Activated T-helper 1 cell treated with anti-CD3 and anti-CD28 coated beads, Interleukin-12 subunit alpha, Interleukin-12 subunit beta, Interleukin-2, Interleukin-4 antibody, amounts not matched to agents 30 ng/mL and 10 ng/mL and 1 ng/mL, durations not matched to agents 14 hours and 24 hours and 36 hours (primary cell): ENCODE measurements at places on chromosomes 1 and 21.

DNA sequence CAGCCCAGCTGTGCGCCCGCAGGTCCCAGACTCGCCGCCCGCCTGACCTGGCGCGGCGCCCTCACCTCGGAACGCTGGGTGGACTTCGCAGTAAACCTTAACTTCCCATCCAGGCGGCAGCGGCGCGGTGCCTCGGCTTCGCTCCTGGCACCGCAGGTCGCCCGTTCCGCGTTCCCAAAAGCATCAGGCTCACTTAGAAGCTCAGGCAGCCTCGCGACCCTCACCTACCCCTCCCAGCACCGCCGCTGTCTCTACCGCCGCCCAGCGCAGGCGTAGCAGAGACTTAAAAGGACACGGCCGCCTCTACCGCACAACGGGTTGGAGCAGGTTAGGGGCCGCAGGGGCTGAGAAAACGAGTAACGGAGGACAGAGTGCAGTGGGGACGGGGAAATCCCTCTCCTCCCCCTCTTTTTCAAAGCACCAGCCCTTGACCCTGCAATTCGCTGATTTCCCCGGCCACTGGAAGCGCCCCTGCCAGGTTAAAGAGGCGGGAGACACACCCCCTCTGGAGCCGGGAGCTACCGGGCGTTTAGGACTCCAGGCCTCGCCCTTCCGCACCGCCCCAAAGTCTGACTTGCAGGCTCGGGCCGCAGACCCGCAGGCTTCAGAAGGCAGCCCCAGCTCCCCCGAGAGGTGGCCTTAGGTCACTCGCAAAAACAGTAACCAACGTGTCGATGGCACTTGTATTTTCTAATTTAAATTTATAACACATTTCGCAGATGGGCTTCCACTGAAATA lies 328.5 kb downstream of the FAM72C start:
- no peaks in the 10 kb centered on the region for H3K4me1 ChIP-seq
- no peak overlapping the region for H3K27ac ChIP-seq
- H3K27me3 ChIP-seq = peaks cover 23% of the 10 kb centered on the region
- DNase-seq = no peak

- H3K27me3 ChIP-seq = no peaks in the 10 kb centered on the region
- H3K36me3 ChIP-seq = peaks cover 20% of the 10 kb centered on the region
- H3K4me1 ChIP-seq = no peaks in the 10 kb centered on the region
These were observed 20.5 kb downstream of the RRP15 start for GRCh38 chr1:218305472-218306064.

- H3K4me3 ChIP-seq = no peak overlapping the region
- no peak overlapping the region for H3K27ac ChIP-seq
- H3K4me1 ChIP-seq = no peaks in the 10 kb centered on the region
- no peaks in the 10 kb centered on the region for H3K36me3 ChIP-seq
- no peaks in the 10 kb centered on the region for H3K27me3 ChIP-seq
These were observed 9.3 kb downstream of the PADI3 start for GRCh38 chr1:17258116-17258757.

- no peaks in the 10 kb centered on the region for H3K4me1 ChIP-seq
- H3K27ac ChIP-seq = no peak overlapping the region
- no peak overlapping the region for H3K4me3 ChIP-seq
- H3K27me3 ChIP-seq = peaks cover 1% of the 10 kb centered on the region
These were observed 274.4 kb downstream of the RYR2 start for GRCh38 chr1:237316352-237316751.

GRCh38 chr1:106926803-106927582 lies 129.5 kb upstream of the PRMT6 start:
- no peaks in the 10 kb centered on the region for H3K4me1 ChIP-seq
- no peaks in the 10 kb centered on the region for H3K27me3 ChIP-seq
- DNase-seq = no peak
- H3K36me3 ChIP-seq = no peaks in the 10 kb centered on the region
- no peak overlapping the region for H3K4me3 ChIP-seq

DNA sequence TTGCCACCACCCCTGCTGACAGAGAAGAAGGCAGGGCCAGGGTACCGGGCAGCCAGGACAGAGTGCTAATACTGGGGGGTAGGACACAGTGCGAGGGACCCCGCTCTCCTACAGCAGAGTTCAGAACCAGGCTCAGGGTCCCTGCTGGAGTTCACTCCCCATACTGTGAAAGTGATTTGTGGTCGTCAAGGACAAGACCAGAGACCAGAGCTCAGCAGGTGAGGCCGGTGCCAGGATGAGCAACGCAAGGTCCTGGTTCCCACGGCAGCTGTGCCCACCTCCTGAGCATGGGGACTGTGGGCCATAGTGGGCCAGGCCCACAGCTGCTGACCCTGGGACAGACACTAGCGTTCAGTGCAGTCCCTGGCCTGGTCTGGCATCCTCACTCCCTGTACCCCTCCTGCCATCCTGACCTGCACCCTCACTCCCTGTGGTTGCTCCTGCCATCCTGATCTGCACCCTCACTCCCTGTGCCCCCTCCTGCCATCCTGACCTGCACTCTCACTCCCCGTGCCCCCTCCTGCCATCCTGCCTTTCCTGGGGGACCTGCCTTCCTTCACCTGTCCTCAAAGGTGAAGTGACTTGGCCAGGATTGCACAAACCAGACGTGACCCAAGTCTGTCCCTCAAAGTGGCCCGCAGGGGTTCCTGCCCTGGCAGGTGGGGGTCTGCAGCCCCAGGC lies 13.8 kb upstream of the PTTG1IP start:
- H3K4me1 ChIP-seq = peaks cover 3% of the 10 kb centered on the region
- no peak overlapping the region for H3K27ac ChIP-seq
- peaks cover 14% of the 10 kb centered on the region for H3K36me3 ChIP-seq

DNA sequence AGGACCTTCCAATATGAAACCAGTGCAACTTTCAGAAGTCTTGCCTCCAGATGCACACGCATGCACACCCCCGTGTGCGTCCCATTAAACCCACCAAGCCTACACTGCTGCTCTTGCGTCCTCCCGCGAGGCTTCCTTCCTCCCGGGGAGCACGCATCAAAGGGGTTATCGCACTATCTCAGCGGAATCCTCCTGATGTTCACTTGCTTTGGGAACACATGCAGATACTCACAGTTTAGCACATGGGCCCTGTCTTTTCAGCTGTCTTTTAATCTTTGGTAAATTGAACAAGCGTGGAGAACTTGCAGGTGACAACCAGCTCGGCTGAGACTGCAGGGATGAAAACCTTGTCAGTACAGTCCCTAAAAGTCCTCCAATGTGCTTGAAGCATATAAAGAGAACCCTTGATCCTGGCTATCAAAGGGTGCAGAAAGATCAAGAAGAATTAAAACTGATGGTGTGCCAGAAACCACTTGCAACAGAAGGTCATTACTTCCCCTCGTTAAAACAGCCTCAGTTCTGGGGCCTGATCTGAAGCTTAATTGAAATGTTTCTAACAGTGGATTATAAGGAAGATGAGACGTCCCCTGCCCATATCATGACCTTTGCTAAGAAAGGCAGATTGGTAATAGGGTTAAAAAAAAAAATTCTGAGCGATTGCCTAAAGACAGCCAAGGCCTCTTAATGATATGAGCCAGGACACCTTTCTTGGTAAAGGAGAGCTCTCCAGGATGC lies 149.4 kb upstream of the LMO4 start:
- no peak for DNase-seq
- H3K4me3 ChIP-seq = no peak overlapping the region
- no peak overlapping the region for H3K27ac ChIP-seq
- peaks cover 10% of the 10 kb centered on the region for H3K27me3 ChIP-seq

- H3K4me1 ChIP-seq = peaks cover 7% of the 10 kb centered on the region
- no peak for DNase-seq
- H3K27ac ChIP-seq = no peak overlapping the region
- H3K27me3 ChIP-seq = peaks cover 13% of the 10 kb centered on the region
- no peak overlapping the region for H3K4me3 ChIP-seq
These were observed 11.1 kb upstream of the TNFRSF14 start for GRCh38 chr1:2544875-2545640.

DNA sequence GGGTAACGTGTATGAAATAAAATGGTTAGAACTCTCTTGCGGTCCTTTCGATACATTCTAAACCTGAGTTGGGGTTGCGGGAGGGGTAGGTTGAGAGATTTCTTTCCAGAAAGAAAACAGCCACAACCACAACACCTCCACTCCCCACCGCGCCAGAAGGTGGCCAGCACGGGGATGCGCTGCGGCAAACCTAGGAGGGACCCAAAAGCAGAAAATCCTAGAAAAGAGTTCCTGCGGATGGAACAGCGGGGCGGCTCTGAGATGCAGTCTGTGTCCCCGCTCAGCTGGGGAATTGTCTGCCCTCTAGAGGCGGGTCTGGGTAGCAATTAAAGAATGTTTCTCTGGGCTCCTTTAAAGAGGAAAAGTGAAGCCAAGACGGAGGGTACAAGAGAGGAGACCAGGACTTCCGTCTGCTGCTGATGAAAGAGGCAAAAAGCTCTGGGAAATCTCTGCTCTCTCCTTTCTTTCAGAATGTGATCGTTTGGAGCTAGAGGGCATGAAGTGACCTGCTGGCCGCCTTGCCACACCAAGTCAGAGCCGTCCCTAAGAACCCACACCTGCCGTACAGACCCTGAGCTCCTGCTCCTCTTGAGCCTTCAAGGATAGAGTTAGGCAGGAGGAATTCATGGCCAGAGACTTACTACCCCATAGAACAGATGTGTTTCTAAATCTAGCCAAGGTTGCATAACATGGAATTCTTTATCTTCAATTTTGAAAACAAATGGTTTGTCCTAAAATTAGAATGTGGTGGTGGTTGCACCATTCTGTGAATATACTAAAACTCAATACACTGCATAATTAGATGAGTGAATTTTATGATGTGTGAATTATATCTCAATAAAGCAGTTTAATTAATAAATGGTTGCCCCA lies 46.5 kb upstream of the COA6 start:
- peak; percentile 53 for DNase-seq
- peaks cover 34% of the 10 kb centered on the region for H3K4me1 ChIP-seq
- peaks cover 25% of the 10 kb centered on the region for H3K27me3 ChIP-seq
- H3K4me3 ChIP-seq = peak overlapping the region; percentile 60
- H3K36me3 ChIP-seq = peaks cover 2% of the 10 kb centered on the region

DNA sequence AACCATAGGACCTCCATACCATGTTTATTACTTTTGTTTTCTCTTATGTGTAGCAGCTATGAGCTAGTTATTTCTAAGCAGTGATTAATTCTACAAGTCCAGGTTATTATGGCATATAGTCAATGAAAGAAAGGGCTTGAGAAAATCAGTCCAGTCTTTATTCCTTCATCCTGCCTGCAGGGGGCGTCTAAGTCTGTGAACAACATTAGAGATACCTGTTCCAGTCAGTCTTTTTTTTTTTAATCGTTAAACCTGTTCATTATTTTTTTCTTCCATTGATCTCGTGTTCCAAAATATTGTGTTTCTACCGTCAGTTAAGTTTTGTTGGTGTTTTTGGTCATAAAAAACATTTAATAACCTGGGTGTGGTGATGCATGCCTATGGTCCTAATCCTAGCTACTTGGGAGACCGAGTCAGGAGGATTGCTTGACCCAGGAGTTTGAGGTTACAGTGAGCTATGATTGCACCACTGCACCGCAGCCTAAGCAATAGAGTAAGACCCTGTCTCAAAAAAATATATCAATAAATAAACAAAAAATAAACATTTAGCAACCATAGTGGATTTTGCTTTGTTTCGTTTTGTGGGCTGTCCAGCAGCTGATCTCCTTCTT lies 29.4 kb upstream of the CD2 start:
- peaks cover 43% of the 10 kb centered on the region for H3K4me1 ChIP-seq
- no peaks in the 10 kb centered on the region for H3K27me3 ChIP-seq
- no peak overlapping the region for H3K4me3 ChIP-seq
- DNase-seq = peak; percentile 64
- peaks cover 2% of the 10 kb centered on the region for H3K36me3 ChIP-seq

GRCh38 chr1:243542739-243543415 lies 287.0 kb downstream of the SDCCAG8 start:
- H3K4me3 ChIP-seq = no peak overlapping the region
- H3K36me3 ChIP-seq = no peaks in the 10 kb centered on the region
- no peaks in the 10 kb centered on the region for H3K4me1 ChIP-seq
- no peak overlapping the region for H3K27ac ChIP-seq

DNA sequence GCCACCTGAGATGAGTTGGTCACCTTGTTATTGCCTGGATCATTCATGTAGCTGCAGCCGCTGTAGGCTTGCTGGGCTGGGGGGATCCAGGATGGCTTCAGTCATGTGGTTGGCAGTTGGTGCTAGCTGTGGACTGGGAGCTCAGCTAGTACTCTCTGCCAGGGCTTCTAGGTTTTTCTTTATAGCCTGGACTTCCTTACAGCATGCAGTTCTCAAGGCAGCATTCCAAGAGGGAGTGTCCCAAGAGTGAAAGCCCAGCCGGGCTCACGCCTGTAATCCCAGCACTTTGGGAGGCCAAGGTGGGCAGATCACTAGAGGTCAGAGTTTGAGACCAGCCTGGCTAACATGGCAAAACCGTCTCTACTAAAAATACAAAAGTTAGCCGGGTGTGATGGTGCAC lies 23.7 kb upstream of the ACTL8 start:
- no peaks in the 10 kb centered on the region for H3K27me3 ChIP-seq
- H3K4me1 ChIP-seq = no peaks in the 10 kb centered on the region
- H3K27ac ChIP-seq = no peak overlapping the region
- DNase-seq = no peak
- no peak overlapping the region for H3K4me3 ChIP-seq

DNA sequence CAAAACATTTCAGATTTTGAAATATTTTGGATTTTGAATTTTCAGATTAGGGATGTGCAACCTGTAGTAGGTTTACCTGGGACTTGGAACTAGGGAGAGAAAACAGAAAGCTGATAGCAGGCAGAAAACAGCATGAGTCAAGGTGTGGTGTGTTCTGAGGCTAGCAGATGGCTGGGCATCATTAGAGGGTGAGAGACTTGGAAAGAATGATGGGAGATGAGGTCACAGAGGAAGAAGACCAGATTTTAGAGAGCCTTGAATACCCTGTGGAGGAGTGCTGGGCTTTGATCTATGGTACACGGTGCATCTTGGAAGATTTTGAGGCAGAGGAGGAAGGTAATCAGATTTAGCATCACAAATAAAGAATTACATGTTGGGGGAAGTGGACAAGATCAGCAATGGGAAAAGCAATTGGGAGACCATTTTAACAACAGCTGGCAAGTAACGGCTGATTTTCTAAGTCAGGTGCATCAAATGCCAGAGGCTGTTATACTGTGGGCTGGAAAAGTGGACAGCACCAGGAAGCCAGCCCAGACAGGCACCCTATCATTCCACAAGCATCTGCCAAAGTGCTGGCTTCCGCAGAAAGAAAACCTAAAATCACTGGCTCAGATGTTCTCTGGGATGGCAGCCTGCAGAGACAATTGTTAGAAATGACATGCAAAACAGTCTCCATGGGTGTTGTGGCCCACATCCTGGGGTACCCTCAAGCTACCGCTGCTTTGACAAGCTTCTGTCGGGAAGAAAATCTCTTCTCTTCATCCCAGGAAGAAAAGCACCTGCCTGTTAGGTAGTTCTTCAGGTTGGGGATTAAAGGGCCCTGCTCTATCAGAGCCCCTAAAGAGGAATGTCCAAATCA lies 30.9 kb upstream of the CAMK1G start:
- DNase-seq = no peak
- H3K27me3 ChIP-seq = peaks cover 18% of the 10 kb centered on the region
- no peak overlapping the region for H3K4me3 ChIP-seq
- no peaks in the 10 kb centered on the region for H3K36me3 ChIP-seq
- no peaks in the 10 kb centered on the region for H3K4me1 ChIP-seq

- H3K36me3 ChIP-seq = no peaks in the 10 kb centered on the region
- H3K27me3 ChIP-seq = no peaks in the 10 kb centered on the region
- DNase-seq = no peak
These were observed 33.4 kb downstream of the VTCN1 start for GRCh38 chr1:117177376-117177775.

- no peak for DNase-seq
- H3K27me3 ChIP-seq = peaks cover 9% of the 10 kb centered on the region
- no peak overlapping the region for H3K27ac ChIP-seq
- H3K4me3 ChIP-seq = no peak overlapping the region
- H3K36me3 ChIP-seq = peaks cover 2% of the 10 kb centered on the region
- peaks cover 10% of the 10 kb centered on the region for H3K4me1 ChIP-seq
These were observed 36.0 kb downstream of the FAM177B start for GRCh38 chr1:222772996-222773379.

GRCh38 chr1:85617633-85618100 lies 37.1 kb downstream of the CCN1 start:
- no peak overlapping the region for H3K27ac ChIP-seq
- no peak overlapping the region for H3K4me3 ChIP-seq
